Activated naive CD8-positive, alpha-beta T cell treated with anti-CD3 and anti-CD28 coated beads, Interleukin-2, amount 50 U/mL, for 16 hours (primary cell): ENCODE measurements at places on chromosomes 2 and 18.

GRCh38 chr2:201490291-201490690, 38.8 kb downstream of the STRADB start:
- no peak for DNase-seq

- no peak for DNase-seq
These were observed 1679.0 kb downstream of the SUCLG1 start for GRCh38 chr2:82780050-82780449.

GRCh38 chr2:196220671-196221070, 49.3 kb upstream of the STK17B start:
- DNase-seq: no peak

DNA sequence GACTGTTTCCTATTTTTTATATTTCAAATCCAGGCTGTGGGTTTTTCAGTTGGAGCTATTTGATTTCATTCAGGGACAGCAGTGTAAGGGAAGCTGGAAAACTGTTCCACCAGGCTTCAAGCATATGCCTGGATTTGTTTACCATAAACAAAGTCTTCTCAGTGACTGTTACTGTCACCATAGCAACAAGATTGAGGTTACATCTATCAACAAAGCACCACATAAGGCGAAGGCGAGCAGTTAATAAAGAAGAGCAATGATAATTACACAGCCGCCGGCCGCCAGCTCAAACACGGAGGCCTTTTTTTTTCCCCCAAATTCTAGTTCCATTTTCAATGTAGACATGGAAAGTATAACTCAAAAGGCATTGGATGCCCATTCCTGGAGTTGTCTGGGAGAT, 553.7 kb upstream of the SYT4 start:
- no peak for DNase-seq

DNA sequence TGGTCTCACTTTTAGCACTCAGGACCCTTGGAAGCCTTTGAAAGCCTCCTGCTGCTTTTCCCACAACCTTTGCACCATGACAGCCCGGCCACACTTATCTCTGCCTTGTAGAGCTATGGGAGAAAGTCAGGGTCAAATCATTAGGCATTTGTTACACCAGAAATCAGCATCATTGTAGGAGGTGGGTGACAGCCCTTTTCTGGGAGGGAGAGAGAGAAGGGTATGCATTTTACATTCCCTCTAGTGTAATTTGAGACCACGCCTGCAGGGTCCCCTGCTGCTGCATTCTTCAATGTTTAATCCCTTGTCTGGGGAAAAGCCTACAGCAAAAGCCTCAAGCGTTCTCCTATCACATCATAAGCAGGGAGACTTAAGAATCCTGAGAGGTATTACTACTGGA, 766.8 kb upstream of the FAM98A start:
- DNase-seq: no peak

DNA sequence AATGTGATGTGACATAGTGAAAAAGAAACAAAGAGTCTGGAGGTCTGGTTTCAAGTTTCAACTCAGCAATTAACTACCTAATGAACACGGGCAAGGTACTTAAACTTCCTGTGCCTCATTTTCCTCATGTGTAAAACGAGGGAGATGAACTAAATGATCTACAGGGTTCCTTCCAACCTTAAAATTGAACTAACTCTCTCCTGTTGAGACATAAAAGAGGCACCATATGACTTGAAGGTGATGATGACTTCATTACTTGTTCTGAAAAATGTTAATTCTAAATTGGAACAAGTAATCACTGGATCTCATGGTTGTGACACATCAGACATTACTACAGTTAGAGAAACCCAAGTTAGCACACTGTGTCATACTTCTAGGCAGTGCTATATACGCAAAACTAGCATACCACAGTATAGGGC, 8.9 kb upstream of the REL start:
- no peak for DNase-seq

DNA sequence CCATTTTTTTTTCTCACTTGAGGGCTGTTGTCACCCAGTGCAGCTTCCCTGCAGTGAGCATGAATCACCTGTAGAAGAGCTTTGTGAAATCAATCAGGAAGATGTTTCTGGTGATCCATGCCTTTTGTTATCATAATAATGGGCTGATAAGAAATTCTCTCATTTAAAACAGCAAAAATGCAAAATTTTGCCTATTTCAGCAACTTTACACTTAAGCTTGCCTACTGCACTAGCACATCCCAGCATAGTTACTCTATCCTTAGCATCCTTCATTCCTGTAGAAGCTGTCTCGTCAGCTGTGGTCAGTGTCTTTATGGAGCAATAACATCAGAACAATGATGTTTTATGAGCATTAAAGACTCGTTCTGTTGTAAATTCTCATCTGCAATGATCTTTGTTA, 178.6 kb upstream of the ZNF804A start:
- no peak for DNase-seq
